T-helper 22 cell (primary cell): ENCODE measurements at places on chromosomes 3 and 15.

- no peak for DNase-seq
These were observed 130.3 kb downstream of the ATP8B4 start for GRCh38 chr15:49988766-49989165.

DNA sequence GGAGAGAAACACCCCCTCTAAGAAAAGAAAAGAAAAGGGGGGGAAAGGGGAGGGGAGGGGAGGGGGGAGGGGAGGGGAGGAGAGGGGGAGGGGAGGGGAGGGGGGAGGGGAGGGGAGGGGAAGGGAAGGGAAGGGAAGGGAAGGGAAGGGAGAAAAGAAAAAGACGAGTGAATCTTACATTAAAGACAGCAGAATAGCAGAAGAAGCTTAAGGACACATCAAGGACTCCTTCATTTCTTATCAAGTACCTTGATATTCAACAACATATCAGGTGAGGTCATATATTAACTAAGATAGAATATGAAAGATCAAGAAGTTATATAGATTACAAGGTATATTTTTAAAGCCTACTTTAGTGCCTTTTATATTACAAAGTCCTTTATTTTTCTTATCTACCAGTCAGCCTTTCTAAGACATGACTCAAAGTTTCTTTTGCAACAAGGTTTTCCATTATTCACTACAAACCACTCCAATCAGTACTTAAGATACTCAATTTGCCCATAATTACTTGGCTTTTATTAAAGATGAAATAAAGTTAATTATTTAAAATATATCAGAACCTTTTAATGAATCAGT, 17.7 kb upstream of the AADAC start:
- no peak for DNase-seq

DNA sequence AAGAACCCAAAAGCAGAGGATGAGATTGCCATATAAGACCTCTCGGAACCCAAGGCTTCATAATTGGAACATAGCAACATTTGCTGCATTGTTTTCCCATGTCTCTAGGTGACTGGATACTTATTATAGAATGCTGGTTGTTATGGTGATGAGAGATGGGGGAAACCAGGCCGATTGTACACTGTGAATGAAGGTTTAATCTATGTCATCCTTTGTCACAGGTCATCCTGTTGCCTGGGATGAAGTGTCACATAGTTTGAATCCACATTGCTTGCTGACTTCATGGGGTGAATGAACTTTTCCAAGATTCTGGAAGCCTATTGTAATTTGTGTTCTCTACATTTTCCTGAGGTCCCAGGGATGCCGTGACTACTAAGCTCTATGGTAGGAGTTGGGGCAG, 41.8 kb downstream of the CLEC3B start:
- no peak for DNase-seq

DNA sequence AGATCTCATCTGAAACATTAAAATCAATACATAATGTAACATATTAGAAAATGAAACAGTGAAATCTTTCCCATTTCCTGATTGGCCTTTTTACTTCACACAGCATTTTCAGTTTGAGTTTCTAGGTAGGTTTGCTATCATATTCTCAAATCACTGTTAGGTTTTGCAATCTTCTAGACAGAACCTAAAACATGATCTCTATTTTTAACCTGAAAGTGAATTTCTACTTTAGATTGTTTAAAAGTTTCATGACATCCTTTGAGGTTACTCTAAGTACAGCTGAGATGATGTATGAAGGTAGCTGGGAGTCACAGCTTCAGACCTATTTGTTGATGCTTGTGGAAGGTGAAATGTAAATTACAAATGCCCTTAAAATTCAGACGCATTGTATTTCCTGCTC, 118.4 kb upstream of the GPR149 start:
- DNase-seq: no peak

DNA sequence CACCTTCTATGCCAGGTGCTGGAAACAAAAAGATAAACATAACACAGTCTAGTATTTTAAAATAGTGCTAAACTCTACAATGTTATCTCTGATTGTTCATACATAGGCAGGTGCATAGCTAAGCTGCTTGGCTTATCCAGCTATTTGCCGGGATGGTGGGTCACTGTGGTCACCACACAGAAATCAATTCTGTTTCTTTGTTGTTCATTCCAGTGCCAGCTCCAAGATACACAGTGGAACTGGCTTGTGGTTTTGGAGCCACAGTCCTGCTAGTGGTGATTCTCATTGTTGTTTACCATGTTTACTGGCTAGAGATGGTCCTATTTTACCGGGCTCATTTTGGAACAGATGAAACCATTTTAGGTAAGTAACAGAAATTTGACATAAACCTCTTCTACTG, 130.2 kb downstream of the IL1RAP start:
- no peak for DNase-seq

DNA sequence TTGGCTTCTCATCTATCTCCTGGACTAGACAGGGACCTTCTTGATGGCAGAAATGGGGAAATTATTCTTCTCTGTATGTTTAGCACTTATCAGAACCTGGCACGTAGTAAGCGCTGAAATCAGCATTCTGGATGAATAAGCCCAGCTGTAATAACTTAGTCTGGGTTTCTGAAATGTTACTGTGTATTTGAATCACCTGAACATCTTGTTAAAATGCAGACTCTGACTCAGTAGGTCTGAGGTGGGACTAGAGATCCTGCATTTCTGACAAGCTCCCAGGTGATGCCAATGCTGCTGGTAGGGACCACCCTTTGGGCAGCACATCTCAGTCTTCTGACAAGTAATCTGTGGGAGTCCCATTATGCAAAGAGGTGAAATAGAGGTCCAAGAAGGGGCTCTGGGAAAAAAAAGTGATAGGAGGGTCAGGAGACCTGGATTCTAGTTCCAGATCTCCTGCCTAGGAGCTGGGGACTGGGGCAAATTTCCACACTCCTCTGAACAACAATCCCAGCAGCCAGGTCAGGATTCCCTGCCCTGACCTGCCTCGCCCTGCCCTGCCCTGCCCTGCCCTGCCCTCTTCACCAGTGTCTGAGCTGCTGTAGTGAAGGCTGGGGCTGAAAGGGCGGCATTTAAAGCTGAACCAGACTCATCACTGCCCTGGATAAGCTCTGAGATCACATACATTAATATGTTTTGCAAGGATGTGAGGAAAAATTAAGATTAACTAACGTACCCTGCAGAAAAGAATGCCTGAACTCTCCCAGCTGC, 17.2 kb upstream of the SLC6A11 start:
- DNase-seq: no peak

GRCh38 chr3:186789554-186790260, 6.3 kb downstream of the EIF4A2 start:
- DNase-seq: no peak

GRCh38 chr3:11246663-11246970, 25.6 kb upstream of the ATG7 start:
- DNase-seq: no peak

DNA sequence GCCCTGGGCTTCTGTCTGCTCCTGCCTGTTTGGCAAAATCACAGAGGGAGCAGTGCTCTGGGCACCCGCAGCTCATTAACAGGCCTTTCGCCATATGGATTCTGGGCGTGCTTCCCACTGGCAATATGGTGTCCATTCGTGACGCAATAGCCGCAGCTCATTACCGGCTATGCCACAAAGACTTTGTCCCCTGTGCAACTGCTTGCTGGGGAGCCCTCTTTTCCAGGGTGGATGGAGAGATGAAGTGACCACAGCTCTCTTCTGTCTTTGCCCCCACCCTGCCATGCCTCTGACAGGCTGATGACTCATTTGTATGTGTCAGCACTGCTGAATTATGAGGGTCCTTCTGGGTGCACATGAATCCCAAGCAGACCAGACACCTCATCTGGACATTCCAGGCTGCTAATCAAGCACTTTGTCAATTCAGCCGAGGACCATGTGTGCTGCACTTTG, 214.3 kb upstream of the FEZF2 start:
- DNase-seq: no peak

GRCh38 chr15:67550522-67550921, 8.0 kb downstream of the MAP2K5 start:
- no peak for DNase-seq

DNA sequence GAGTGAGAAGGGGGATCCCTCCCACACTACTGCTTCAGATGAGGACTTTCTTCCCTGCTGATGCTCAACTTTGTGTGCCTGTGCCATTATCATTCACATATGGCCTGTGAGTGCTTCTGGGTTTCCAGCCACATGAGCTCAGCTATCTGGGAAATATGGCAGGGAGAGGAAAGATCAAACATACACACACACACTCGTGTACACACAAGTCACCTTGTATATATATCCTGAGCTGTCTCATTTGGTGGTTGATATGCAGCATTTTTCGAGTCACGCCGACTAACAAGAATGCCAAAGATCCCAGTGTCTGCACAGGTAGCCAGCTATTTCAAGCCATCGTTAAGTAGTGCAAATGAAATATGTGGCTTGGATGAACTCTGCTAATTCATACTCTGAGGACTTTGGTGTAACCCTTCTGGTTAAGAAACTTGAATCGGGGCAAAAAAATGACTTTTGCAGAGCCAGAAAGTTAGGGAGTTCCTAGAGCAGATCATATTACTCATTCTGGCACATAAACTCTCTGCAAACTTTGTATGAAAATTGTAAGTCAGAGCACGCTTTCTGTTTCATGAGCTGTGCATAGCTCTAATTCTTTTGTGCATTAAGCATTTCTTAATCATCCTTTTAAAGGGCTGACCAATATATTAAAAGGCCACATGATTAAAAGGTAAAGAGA, 24.9 kb upstream of the WNT5A start:
- DNase-seq: no peak

GRCh38 chr3:133934073-133934970, 38.6 kb upstream of the RAB6B start:
- DNase-seq: no peak

DNA sequence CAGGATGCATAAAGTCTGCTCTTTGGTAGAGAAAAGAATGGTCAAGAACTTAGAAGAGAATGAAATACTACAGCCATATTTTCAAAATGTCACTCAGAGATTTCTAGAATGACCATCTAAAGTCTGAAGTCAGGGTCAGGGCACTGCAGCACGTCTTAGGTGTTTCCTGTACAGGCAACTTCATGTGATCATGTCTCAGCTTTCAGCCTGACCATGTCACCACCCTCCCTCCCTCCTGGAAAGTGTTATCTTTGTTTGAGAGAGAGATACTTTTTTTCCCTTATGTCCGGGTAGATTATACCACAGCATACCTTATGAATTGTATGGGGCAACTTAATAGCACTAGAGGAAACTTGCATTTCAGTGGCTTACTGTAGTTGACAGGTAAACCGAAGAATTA, 558.0 kb upstream of the TGFBR2 start:
- no peak for DNase-seq

DNA sequence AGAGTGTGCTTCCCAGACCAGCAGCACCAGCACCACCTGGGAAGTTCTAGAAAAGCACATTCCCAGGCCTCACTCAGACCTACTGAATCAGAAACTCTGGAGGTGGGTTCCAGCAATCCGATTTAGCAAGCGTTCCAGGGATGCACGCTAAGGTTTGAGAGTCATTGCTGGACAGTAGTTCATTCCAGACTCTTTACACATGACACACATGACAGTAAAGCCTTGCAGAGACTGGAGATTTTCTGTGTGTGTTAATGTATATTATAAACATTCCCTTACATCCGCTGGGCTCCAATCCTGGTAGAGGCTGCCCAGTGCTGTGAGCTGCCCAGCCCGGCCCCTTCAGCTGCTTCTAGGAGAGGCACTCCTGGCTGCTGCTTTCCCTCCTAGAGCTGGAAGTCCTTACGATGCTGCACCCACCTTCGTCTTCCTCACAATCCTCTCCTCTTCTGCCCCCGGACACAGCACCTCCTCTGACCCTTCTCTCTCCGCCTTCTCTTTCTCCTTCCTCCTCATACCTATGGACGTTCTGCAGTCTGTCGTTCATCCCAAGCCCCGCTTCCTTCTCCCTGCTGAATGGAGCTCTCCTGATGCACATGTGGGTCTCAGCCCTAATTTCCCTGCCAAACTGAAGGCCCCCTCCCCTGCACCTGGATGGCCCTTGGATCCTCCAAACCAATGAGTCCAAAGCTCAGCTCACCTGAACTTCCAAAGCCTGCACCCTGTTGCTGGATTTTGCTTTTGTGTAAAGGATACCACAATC, 44.4 kb downstream of the ITGA11 start:
- DNase-seq: no peak

GRCh38 chr15:78146425-78147154, 2.6 kb upstream of the IDH3A start:
- no peak for DNase-seq

DNA sequence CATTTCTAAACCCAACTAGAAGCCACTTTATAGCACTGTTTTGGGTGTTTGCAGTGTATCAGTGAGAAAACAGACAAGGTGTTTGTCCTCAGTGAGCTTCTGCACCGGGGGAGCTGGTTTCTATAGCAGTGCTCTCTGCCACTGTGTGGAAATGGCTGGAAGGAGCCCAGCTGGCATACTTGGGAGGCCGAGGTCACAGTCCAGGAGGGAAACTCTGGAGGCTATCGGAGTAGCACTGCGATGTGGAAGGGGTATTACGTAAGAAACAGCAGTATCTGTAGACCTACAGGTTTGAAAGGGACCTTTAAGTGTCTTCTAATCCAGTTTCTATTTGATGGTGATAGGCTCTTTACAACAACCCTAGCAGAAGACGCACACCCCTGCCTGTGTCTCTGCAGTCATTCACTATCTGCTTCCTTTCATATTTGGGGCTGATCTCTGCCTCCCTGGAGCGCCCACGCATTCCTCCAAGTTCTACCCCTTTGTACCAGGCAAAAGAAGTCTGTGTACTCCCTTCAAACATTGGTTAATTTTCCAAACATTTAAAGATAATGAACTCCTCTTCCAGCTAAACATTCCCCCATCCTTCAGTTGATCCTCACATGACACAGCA, 87.4 kb upstream of the ADAMTS17 start:
- DNase-seq: no peak

- DNase-seq: no peak
These were observed 35.7 kb upstream of the GRAMD1C start for GRCh38 chr3:113802795-113803455.

GRCh38 chr3:15831927-15832326, 34.1 kb upstream of the ANKRD28 start:
- DNase-seq: no peak

- DNase-seq: no peak
These were observed 11.0 kb upstream of the FILIP1L start for GRCh38 chr3:100125161-100125938.

DNA sequence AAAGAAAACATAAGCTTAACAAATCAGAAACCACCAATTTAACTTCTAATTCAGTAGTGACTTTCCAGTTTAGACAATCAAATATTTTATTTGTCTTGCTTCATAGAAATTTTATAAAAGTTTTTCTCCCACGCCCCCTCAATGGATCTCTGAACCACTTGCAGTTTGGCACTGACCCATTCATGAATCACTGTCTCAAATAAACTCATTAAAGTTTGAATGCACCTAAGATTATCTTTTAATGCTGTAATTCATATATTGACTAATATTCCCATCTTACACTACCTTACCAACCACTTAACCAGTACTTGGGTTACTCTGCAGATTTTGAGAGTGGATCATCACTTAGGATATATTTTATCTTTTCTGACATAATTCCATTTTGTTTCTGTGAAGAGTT, 880.2 kb downstream of the OTOL1 start:
- DNase-seq: no peak
